T-helper 22 cell (primary cell): ENCODE measurements at places on chromosomes 12 and 14.
A peak's percentile ranks its signal among the peaks of the same experiment; 100 is the strongest.

GRCh38 chr14:92895352-92895878 lies 27.5 kb upstream of the CHGA start:
- DNase-seq, result no peak

DNA sequence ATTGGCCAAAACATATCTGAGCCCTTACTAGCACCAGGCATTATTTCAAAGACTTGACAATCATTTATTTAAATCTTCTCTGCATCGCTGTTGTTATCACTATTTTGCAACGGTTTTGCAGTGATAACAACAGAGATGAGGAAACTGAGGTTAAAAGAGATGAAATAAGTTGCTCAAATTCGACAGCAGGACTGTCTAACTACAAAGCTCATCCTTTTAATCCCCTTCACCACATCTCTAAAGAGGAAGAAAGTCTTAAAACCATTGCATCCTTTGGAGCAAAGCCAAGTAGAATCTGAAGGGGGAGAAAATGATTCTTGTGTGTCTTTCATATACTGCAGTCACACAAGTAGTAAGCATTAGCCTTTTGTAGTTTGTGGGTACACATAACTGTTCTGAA lies 14.8 kb upstream of the ETNK1 start:
- no peak for DNase-seq

DNA sequence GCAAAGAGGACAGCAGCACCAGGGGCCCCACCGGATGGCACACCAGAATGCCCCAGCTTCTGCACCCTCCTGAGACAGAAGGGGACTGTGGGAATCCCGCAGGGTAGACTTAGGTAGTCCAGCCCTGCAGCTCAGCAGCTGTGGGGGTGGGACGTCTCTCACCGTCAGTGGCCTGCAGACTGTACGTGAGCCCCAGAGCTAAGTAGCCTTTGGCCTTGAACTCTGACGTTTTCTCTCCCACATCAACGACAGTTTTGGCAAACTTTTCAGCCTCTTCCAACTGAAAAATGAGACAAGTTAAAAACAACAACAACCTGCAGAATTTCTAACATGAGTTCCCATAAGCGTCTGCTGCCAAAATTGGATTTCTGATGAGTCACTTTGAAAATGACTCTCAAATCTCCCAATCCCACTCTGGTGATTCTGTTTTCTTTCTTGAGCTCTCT lies 161.4 kb downstream of the TTC7B start:
- no peak for DNase-seq

- no peak for DNase-seq
Measured at GRCh38 chr12:58487678-58488161, 432.6 kb downstream of the LRIG3 start.

DNA sequence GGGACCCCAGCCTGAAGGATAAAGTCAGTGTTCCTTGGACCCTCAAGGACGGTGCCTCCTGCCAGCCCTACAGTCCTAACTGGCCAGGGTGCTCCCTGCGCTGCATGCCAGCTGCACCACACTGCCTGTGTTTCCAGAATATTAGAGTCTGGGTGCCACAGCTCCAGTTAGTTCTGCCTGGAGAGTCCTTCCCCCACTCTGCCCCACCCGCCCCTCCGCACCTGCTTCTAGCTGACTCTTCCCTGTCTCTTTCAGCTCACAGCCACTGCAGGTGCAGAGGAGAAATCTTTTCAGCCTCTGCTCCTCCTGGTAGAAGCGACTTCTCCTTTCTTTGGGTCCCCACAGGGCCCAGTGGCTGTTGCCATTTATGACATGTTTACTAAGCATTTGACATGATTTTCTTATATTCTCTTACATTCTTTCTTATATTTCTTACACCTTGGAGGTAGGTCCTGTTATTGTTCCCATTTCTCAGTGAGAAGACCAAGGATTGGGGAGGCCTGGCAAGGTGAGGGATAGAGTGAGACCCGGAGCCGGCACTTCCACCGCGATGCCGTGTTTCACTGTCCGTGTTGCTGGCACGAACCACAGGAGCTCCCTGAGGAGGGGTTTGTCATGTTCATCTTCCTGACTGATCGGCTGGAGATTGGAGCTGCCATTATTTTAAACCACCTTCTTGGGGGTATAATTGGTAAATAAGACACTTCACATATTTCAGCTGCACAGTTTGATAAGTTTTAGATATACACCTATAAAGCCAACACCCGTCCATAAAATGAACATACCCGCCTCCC lies 29.4 kb downstream of the SYNE3 start:
- no peak for DNase-seq

DNA sequence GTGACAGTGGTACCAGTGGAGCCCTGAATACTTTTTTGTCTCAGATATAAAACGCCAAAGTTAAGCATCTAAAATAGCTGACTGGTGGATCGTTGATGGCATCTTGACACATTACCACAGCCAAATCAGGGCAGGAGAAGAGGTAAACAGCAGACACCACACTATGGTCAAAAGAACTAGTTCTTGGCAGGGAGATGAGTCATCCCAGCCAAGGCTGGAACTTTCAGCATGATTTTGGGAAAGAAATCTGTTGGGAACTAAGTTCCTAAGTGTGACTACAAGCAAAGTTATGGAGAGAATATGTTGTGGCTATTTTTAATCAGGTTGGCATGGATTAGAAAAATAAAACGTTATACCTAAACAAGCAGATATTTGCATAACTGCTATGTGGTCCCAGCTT lies 36.9 kb downstream of the LGR5 start:
- no peak for DNase-seq

GRCh38 chr14:76546426-76547221 lies 170.7 kb downstream of the ESRRB start:
- no peak for DNase-seq

DNA sequence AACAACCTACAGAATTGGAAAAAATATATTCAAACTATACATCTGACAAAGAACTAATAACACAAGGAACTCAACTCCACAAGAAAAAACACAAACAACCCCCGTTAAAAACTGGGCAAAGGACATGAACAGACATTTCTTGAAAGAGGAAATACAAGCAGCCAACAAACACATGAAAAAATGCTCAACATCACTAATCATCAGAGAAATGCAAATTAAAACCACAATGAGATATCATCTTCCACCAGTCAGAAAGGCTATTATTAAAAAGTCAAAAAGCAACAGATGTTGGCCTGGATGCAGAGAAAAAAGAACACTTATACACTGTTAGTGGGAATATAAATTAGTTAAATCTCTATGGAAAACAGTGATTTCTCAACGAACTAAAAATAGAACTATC lies 82.6 kb upstream of the CCDC91 start:
- no peak for DNase-seq

DNA sequence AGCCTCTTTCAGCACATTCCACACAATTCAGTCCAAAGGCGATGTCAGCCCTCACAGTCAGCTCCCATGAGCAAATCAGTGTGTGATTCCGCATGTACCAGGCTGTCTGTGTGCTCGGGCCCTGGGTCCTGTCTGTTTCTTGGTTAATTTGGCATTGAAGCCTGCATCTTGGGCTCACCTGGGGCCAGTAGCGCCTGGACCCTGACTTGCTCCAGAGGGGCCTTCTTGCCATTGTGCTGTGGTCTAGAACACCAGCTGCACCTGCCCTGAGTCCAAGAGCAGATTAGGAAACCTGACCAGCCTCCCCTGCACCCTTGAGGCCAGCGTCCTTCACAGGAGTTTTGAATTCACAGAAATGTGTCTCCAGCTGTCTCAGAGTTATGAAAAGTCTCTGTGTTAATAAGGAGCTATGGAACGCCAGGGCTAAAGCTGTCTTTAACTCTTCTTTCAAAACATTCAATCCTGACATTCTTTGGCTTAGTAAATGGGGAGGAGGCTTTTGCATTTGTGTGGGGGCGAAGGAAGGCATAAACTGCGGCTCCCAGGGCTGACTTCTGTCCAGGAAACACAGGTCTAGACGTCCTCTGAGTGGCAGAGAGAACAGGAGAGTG lies 102.2 kb downstream of the ARF6 start:
- DNase-seq, result no peak

- DNase-seq, result no peak
Measured at GRCh38 chr12:84605983-84606382, 306.6 kb downstream of the SLC6A15 start.

DNA sequence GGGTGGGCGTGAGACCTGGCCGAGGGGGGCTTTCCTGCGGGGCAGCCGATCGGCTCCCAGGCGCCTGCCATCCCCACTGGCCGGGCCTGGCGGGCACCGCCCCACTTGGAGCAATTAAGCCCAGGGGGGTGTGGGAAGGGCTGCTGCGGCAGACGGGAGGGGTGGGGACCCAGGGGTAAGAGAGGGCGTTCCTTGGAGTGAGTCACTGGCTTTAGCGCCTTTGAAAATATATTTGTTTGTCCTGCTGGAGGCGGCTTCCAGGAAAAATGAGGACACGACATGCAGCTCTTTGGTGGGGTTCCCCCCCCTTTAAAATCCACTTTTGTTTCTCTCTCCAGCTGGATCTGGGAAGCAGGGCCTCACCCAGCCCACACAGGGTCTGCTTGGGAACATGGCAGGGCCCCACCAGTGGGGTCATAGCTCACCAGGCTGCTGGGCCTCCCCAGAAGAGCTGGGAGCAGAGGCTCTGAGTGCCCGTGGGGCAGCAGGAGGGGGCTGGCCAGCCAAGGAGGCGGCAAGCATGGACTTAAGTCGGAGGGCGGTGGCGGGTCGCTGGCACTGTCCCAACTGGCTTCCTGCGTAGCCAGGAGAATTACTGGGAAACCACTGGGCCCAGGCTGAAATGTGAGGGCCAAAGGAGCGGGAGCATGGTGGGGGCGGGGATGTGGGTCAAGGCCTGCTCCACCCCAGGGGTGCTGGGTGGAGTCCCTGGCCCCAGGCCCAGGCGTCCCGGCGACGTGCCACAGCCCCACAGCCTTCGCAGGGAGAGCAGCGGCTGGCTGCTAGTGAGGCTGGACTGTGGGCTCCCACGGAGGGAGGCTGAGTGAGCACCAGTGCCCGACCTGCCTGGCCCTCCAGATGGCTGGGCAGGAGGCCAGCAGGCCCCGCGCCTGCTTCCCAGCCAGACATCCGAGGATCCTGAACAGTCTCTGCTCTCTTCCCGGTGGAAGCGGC lies 128.0 kb downstream of the RFLNA start:
- DNase-seq, result no peak

DNA sequence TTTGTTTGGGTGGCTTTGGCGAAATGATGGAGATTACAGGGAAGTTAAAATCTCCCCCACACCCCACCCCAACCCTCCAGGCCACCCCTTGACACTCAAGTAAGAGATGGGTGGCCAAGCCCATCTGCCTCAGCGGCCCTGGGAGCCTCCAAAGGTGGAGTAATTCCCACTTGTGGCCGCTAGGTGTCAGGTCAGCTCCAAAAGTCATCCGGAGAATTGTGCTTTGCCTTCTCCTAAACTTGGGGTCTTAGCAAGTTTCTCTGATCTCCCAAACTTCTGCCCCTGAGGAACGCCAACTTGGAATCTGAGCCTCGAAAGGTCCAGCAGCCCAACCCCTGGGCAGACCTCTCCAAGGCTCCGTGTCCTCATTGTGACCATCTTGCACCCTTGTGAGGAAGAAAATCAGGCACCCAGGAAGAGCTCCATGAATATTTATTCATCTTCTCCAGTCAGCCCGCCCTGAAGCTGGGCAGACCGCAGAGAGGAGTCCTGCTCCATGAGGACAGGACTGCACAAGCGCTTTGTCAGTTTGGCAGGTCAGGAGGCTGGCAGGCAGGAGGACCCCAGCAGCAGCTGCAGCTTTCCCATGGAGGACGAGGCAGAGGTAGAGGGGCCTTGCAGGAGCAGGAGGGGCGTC lies 46.7 kb downstream of the LRRC74A start:
- peak; percentile 24 for DNase-seq

- no peak for DNase-seq
Measured at GRCh38 chr14:75084513-75084912, 15.1 kb downstream of the ZC2HC1C start.

GRCh38 chr12:2138871-2139308 lies 86.1 kb downstream of the CACNA1C start:
- no peak for DNase-seq

DNA sequence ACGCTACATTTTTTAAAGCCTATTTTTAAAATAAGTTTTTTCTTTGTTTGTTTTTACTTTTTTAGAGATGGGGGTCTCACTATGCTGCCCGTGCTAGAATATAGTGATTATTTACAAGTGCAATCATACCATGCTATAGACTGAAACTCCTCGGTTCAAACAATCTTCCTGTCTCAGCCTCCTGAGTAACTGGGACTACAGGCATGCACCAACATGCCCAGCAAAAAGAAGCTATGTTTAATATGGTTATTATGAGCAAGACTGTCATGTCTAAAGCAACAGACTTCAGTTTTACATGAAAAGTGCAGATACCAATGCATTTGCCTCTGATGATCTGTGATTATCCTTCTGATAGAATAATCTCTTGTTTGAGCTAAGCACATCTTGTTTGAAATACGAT lies 45.6 kb upstream of the SGPP1 start:
- no peak for DNase-seq

- DNase-seq, result no peak
Measured at GRCh38 chr12:65419284-65420072, 141.0 kb downstream of the MSRB3 start.

DNA sequence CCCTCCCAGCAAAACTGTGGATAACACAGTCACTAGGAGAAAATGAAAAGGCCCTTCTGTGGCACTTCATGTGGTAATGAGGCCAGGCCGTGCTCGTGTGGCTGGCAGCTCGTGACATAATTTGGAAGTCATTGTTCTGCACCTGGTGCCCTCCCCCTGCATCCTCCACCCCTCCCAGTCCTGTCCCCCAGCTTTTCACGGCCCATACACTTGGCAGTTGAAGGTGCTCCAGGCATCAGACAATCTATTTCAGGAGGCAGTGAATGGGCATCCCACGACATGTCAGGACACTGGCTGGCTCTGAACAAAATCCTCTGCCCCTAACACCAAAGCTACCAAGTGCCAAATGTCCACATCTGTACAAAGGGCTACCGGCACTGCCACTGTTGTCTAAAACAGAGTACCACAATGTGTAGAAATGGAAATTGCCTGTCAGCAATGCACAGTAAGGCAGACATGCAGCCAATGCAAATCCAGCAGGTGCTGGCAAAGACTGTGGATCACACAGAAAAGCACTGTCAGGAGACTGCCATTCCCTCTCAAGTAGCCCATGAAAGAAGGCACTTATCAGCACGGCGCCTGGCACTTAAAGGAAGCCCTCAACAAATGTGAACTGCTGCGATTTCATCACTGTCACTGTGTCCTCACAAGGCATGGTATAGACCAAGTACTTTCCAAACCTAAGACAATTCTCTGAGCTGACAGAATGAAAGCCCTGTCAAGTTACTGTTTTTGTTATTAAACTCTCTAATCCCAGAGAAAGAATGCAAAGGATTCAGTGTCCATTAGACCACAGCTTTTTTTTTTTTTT lies 39.1 kb downstream of the CORO1C start:
- no peak for DNase-seq

- DNase-seq, result no peak
Measured at GRCh38 chr12:40586823-40587222, 105.4 kb upstream of the CNTN1 start.
